ENCODE measurements at places on chromosomes 6 and 20. TPM values are rescaled to one million over a fixed set of nuclear protein-coding genes. Genes with fewer than 3 reads are reported as not detected.

The CPNE1 gene
- total RNA-seq, result 287 TPM

The SNX9 gene
- total RNA-seq, result 35.0 TPM

GRCh38 chr20:4585758-4586157, 136.0 kb upstream of the PRND start:
- H3K4me1 ChIP-seq, result peaks cover 15% of the 10 kb centered on the region
- no peaks in the 10 kb centered on the region for H3K36me3 ChIP-seq
- no peak for DNase-seq
- peaks cover 33% of the 10 kb centered on the region for H3K27me3 ChIP-seq
- H3K4me3 ChIP-seq, result no peak overlapping the region

DNA sequence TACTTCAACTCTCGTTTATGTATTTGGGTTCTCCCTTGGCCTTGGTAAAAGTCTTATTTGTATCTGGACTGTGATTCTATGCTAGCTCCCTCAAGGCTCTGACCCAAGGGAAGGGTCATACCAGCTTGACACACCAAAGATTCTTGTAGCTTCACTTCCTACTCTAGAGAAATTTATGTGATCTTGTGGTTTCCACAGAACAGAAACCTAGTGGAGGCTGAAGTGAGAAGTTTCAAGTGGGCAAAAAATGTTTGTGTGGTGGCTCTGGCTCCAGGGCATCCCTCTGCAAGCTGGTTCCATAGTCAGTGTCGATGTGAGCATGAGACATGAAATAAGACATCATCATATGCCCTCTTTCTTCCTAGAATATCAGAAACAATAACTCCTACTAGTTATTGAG, 48.1 kb upstream of the TNFRSF21 start:
- peaks cover 19% of the 10 kb centered on the region for H3K27me3 ChIP-seq
- no peak for DNase-seq
- no peaks in the 10 kb centered on the region for H3K36me3 ChIP-seq
- no peak overlapping the region for H3K4me3 ChIP-seq

DNA sequence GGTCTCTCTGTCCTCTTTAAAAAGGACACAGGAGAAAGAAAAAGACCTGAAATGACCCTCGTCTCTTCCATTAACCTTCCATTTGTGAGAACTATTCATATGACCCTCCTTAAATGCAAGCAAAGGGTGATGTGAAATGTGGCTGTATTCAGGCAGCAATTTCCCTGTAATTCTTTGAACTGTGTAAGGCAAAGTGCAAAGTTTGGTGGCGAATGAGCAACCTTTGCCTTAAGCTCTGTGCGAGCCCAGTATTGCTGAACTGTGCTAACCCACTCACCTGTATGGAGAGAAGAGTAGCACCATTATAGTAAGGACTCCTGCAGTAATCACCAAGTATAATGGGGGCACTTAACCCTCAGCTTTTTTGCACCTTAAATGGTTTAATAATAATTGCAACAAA, 223.4 kb downstream of the PLCB1 start:
- peaks cover 17% of the 10 kb centered on the region for H3K4me1 ChIP-seq
- H3K27ac ChIP-seq, result no peak overlapping the region
- H3K36me3 ChIP-seq, result no peaks in the 10 kb centered on the region

DNA sequence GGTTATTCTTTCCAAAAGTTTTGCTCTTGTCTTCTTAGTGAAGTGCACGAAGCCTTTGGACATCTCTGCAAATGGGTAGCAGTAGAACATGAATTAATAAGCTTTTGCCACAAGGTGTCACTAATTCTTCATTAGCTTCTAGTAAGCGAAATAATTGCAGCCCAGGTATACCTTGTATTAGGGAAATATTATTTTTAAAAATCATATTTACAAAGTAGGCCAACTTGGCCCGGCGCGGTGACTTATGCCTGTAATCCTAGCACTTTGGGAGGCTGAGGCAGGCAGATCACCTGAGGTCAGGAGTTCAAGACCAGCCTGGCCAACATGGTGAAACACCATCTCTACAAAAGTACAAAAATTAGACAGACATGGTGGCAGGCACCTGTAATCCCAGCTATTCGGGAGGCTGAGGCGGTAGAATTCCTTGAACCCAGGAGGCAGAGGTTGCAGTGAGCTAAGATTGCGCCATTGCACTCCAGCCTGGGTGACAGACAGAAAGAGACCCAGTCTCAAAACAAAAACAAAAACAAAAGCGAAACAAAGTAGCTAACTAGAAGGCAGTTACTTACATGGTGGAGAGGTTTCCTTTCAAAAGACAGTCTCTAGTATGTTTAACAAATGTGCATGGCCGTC, 8.8 kb upstream of the RSPH3 start:
- H3K27me3 ChIP-seq, result no peaks in the 10 kb centered on the region
- no peak overlapping the region for H3K27ac ChIP-seq
- DNase-seq, result no peak
- no peaks in the 10 kb centered on the region for H3K4me1 ChIP-seq

GRCh38 chr20:1209447-1210387, 6.5 kb downstream of the C20orf202 start:
- H3K27me3 ChIP-seq, result peaks cover 25% of the 10 kb centered on the region
- no peak overlapping the region for H3K4me3 ChIP-seq
- H3K36me3 ChIP-seq, result no peaks in the 10 kb centered on the region
- DNase-seq, result no peak
- H3K27ac ChIP-seq, result no peak overlapping the region
- peaks cover 10% of the 10 kb centered on the region for H3K4me1 ChIP-seq

- no peaks in the 10 kb centered on the region for H3K27me3 ChIP-seq
- DNase-seq, result no peak
- H3K4me3 ChIP-seq, result no peak overlapping the region
- no peak overlapping the region for H3K27ac ChIP-seq
- H3K4me1 ChIP-seq, result peaks cover 17% of the 10 kb centered on the region
Observed at GRCh38 chr6:13702809-13703302, 8.8 kb downstream of the RANBP9 start.
